Uterus (tissue), 4 donors: ENCODE measurements at places on chromosomes 12 and 14.

DNA sequence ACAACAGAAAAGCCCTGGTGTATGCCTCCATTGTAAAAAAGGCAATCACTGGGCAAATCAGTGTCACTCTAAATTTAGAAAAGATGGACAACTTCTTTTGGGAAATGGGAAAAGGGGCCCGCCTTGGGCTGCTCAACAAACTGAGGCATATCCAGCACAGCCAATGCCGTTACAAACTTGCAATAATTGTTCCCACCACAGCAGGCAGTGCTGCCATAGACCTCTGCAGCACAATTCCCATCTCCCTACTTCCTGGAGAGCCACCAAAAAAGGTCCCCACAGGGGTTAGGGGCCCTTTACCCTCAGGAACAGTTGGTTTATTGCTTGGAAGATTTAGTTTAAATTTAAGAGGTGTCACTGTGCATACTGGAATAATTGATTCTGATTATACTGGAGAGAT lies 16.4 kb upstream of the OR8S1 start:
- DNase-seq: no peak

DNA sequence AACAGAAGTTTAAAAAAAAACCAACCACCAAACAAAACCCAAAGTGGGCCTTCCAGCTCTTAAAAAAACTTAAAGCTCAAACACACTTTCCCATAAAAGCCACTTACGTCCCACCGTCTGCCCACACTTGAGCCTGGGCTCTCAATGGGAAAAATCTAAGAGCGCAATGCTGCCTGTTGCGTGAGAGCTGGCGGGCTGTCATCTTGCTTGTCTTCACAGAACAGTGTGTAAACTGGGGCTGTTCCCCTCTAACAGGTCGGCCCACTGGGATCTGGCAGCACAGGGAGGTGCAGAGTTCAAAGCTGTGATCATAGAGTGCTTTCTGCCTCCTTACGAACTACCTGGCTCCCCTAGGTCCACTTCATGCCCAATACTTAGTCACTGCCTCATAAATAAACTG lies 80.0 kb downstream of the DICER1 start:
- no peak for DNase-seq

- DNase-seq: peak; percentile 76
Observed at GRCh38 chr14:68458840-68459469, 333.9 kb downstream of the ZFP36L1 start.

GRCh38 chr12:89421092-89421835 lies 69.0 kb upstream of the DUSP6 start:
- no peak for DNase-seq

DNA sequence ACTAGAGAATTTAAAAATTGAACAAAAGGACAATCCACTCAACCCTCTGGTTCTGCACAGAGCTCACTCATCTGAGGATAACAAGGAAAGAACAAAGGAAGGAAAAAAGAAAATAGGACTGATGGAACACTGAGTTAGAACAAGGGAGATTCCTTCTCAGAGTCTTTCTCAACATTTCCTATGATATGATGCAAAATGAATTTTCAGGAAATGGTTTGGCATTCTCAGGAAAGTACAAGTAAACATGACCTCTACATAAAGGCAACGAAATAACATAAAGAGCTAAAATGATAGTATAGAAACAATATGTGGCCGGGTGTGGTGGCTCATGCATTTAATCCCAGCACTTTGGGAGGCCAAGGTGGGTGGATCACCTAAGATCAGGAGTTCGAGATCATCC lies 135.8 kb downstream of the ITPR2 start:
- no peak for DNase-seq

DNA sequence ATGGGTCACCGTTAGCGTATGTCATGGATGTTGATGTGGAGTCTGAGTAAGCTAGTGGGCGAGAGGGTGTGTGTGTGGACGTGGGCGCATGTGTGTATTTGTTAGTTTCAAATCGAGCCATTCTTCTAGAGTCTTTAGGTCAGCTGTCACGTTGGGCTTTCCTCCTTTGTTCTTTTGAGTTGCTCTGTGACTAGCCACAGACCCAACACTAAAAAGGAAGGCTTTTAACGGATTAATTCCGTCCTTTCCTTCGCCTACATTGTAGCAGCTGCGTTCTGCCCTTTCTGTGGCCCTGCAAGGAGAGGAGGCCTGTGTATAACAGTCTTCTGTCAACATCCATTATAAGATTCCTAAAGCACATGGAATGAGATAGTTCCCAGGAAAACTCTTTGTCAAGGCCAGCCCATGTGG lies 117.2 kb upstream of the DNM1L start:
- DNase-seq: no peak

DNA sequence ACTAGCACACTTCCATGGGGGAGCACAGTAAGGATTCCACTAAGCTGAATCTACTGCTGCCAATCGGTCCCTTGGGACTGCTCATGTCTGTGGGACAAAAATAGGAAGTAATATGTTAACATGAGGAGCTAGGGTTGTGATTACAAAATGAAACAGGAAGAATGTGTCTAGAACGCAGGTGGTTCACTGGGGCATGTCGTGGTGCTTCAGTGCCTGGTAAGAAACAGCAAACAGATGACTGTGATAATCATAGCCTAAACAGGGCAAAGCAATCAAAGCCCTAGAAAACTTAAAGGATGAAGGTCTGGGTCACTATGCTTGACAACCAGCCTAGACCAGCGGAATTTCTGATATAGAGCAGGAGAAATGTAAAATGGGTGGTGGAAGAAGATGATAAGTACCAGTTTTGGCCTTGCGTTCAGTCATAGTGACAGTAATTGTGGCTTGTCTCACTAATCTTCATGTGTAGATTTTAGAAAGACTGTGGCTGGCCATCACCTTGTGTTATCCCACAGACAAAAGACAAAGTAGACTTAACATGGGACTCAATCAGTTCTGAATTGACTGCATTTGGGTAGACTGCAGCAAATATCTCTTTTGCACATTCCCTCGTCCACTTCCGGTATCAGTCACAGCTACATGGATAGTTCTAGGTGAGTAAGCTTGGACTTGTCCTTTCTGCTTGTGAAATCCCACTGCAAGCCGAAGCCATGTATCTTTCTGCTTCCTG lies 51.4 kb downstream of the WASHC3 start:
- no peak for DNase-seq

GRCh38 chr12:48927261-48927660 lies 2.0 kb upstream of the FKBP11 start:
- no peak for DNase-seq

DNA sequence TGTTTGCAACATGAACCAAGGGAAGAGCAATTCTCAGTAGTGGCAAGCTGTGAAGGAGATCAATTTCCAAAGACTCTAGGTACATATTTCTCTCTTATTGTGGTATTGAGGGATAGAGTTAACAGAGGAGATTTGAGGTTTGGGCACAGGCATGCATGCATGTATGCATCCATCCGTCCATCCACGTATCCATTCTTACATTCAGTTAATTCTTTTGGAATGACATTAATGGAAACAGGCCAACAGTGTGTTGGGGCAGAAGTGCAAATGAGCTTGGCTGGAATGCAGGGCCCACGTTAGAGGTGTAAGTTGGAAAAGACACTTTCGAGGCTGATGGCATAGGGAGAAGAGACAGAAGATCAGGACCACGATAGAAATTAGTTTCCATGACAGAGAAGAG lies 216.9 kb upstream of the PELI2 start:
- DNase-seq: no peak

GRCh38 chr12:83145325-83145840 lies 458.7 kb downstream of the TMTC2 start:
- DNase-seq: no peak

DNA sequence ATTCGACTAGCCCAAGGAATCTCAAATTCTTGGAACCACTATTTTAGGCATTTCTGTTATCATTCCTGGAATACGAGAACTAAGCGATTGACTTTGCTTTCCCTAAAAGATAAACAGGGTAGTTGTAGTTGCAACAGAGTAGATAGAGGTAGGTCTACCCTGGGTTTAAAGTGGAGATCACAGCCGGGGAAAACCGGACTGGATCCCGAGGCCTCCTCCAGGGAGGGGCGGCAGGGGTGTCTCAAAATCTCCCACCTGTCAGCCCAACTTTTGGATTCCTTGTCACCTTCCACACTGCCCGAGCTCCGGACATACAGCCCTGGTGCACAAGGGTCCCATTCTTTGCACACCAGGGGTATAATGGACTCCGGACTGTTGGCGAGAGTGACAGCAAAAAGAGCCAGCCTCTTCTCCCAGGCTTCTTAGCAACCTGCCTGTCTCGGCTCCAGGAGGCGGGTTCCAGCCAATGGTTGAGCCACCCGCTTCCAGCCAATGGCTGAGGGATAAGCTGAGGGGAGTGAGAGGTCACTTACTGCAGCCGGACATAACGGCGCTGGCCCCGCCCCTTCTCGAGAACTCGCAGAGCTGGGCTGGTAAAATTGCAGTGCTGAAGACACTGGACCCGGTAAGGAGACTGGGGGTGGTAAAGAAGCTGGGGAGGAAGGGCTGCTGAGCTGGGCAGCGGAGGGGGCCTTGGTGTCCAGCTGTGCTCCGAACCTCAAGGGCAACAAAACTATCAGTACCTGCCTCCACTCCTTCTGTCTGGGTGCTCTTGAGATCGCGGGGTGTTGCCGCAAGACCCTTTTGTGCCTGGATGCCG lies at the start of gene SUOX:
Gene SUOX, plus strand, starts transcription at position 562 of the 820 bp plus-strand sequence. CDS start 4,946 bp downstream, outside the sequence.
- peak; percentile 96 for DNase-seq

- DNase-seq: no peak
Observed at GRCh38 chr14:66432334-66432733, 53.8 kb upstream of the CCDC196 start.

GRCh38 chr12:31740628-31741027 lies 11.8 kb upstream of the AMN1 start:
- no peak for DNase-seq

DNA sequence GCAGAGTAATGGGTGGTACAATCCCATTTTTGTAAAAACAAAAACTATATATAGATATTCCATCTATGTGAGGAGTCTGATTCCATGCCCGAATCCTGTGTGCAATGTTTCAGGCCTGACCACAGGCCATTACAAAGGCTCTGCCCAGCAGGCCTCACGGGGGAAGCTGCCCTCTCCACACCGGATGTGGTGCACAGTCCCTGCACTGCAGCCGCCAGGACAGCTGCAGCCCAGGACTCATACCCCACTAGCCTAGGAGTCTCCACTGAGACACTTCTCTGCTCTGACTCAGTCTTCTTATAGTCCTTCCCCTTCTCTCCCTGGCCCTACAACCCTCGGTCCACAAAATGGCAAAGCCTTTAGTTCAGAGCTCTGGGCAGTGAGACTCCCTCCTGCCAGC lies 190.4 kb downstream of the PPM1H start:
- DNase-seq: no peak

- no peak for DNase-seq
Observed at GRCh38 chr12:12974211-12974610, 22.2 kb upstream of the GPRC5D start.
